ENCODE measurements at places on chromosomes 16 and 17.

- DNase-seq, result no peak
These were observed 3.2 kb upstream of the SLC47A2 start for GRCh38 chr17:19719355-19720209.

DNA sequence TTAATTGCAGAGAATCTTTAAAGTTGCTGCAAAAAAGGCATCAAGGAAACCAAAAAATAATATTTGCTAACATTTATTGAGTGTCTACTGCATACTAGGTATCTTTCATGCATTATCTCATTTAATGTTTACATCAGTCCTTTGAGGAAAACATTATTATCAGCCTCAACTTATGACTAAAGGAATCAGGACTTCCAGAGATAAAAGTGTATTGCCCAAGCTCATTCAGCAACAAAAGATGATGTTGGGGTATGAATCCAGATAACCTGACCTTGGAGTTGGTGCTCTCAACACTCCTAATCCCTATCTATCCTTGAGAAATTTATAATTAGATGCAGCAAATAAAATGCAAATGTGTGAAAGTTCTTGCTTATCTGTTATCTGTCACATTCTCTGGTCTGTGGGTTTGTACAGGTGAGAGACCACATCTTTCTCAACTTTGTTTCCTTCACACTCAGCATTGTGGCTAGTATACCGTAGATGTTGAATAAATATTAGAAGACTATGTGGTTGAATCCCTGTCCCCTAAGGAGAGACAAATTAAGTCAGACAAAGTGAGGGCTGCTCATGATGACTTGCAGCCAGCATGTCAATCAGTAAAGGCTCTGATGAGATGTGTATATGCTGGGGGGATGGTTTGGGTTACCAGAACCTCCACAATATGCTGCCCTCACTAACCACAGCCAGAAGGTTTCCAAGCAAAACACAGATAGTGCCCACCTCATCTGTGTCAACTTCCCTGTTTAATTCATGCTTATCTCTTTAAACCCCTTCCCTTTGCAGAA is 82.6 kb downstream of the NOG start:
- no peak for DNase-seq

DNA sequence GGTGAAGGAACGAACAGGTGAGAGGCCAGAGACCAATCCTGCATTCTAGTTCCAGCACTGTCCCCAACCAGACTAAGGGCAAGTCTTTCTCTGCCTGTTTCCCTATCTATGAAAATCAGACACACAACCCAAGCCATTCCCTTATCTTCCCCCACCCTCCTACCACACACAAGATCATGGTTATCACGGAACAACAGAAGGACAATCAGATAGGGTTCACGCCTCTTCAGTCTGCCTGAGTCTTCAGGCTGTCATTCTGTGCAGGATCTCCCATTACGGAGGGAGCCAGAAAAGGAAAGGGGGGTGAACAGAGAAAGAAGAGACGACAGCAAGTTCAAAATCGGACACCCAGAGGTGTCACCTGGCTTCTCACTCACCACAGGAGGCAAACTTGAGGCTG is 11.1 kb downstream of the TLE7 start:
- no peak for DNase-seq

DNA sequence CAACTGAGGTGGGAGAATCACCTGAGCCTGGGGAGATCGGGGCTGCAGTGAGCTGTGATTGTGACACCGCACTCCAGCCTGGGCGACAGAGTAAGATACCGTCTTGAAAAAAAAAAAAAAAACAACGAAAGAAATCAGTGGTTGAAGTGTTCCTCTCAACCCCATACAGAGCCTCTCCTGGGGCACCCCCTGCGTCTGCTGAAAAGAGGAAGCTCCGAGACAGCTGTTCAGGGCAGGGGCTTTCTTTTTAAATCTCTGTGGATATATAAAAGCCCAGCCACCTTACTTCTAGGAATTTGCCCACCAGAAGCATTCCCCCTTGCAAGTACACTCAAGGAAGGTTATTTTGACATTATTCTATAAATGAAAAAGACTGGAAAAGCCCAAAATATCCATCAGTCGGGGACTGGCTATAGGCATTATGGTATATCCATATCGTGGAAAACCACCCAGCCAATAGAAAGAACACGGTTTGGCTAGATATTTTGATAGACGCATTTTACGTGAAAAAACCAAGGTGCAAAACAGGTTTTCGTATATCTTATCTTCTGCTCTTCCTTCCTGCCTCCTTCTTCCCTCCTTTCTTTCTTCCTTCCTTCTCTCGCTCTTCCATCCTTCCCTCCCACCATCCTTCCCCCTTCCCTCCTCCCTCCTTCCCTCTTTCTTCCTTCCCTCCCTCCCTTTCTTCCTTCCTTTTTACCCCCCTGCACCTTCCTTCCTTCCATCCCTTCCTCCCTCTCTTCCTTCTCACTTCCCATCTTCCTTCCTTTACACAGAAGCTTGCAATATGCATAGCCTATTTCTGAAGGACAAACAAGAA is 9.2 kb upstream of the CCL22 start:
- DNase-seq, result no peak

DNA sequence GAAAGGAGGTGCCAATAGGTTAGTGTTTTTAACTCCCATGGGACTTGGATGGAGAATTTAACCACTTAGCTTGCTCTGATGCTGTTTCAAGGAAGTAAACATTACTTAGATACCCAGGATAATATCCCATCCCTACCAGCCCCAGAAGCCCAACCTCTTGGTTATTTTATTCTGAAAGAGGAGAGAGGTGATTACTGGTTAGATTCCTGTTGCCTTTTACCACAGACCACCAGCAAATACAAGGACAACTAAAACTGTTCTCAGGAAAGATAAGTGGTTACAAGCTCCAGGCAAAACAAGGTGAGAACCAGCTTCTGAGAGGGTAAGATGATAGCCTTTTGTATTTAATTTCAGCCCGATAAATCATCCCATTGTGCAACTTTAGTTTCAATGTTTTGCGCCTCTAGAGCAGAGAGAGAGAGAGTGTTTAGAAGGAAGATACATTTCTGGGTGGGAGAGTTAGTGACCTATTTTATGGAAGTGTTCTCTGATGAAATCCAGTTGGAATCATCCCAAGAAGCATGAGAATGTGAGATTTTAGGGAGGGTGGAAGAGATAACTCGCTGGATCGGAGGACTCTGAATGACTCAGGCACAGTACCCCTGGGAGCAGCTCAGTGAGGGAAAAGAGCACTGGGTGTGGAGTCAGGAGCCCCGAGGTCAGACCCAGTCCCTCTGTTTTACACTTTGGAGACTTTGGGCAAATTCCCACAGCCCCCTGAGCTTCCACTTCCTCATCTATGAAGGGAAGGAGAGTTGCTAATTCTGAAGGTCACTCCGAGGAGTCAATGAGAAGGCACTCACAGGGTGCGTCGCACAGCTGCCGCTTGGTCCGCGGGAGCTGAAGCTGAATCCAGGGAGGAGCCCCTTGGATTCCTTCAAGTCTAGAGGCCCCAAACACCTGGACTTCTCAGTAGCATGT is 12.1 kb downstream of the GLP2R start:
- no peak for DNase-seq

DNA sequence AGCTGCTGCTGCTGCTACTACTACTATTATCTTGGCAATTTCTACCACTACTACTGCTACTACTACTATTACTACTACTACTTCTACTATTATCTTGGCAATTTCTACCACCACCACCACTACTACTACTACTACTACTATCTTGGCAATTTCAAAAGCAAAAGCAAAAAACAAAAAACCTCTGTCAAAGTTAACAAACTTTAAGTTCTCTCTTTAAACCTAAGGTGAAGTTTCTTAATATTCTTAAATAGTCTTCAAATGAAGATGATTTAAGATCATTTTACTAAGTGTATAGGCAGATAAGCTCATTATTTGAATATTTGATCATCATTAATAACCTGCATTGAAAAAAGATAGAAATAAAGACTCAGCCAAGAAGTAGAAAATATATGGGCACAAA is 118.5 kb downstream of the BRIP1 start:
- DNase-seq, result no peak

- peak; percentile 65 for DNase-seq
These were observed 60.3 kb upstream of the CIBAR2 start for GRCh38 chr16:85172455-85173145.

DNA sequence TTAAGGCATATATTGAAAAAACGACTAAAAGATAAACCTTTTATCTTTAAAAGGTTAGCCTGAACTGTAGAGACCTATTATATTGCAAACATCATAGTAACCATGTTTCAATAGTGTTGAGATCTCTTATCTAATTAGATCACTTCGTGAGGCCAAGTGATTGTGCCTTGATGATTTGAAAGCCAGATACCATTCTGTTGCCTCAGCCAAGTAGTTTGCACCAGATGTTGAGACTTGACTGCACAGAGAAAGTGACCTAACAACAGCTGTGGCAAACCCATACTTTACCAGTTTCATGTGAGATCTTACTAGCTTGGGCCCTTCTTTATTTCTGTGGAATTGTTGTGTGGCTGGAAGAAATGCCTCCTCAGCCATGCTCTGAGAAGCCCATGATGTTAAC is 717.3 kb downstream of the KCNJ2 start:
- DNase-seq, result no peak

DNA sequence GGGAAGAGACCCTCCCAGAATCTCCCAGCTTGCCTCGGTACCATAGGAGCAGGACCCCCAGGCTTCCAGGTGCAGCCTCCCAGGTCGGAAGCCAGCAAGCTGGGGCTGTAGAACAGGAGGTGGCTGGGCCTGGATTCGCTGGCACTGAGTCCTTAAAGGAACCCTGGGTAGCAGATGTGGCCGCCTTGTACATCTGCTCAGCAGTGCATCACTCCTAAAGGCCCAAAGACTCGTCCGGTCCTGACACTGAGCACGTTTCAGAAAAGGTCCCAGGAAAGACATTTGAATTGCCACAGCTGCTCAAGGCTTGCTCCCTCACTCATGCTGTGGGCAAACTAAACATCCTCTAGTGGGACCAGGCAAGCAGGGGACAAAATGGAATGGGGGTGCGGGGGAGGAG is 172.8 kb downstream of the RAB11FIP4 start:
- DNase-seq, result no peak

DNA sequence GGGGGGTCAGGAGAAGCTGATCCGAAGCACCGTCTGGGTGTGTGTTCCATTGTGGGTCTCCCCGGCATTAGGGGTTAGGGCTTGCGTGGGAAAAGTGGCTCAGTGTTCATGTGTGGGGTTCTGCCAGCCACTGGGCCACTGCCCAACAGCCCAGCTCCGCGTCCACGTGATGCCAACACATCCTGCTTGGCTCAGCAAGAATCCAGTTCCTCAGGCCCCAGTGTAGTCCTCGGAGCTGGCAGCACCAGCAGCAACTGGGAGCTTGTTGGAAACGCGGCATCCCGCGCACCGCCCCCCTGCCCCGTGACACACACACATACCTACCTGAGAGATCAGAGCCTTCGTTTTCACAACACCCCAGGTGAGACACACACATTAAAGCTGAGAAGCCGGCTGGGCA is 18.9 kb downstream of the LGALS9 start:
- DNase-seq, result no peak

DNA sequence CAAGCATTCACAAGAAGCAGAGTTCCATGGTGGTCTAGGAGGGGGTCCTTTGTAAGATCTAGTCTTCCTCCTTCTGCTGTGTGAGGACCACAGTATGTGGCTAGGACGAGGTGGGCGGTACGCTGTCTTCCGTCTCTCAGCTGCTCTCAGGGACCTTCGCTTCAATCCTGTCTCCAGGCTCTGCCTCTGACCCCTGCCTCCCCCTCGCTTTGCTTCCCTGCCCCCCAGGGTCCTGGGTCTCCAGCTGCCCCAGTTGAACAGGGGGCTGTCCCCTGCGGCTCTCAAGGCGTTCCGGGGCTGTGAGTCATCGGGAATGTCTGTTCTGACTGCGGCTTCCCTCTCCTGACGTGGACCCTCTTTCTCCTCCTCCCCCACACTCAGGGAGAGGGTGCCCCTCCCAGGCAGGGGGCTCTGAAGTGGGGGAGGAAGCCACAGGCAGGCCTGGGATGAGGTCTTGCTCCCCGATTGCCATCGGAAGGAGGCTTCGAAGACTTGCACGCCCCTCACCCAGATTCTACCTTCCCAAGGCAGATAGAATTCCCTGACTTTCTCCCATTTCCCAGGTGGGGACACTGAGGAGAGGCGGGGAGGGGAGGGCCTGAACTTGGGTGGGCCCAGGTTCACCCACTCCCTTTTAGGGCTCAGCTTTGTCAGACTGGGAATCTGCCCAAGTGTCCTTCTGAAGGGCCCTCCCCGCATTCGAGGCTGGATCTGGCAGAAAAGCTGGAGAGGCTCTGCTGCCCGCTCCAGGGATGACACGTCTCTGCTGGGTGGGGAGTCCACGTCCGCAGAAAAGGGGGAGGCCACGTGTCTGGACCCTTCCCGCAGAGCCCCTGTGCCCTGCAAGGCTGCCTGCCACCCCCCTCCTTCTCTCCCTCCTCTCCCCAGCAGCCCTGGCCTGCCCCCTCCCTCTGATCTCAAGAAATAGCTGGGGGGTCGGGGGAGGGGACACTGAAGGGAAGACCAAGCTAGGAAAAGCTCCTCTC is 9.1 kb upstream of the COL1A1 start:
- no peak for DNase-seq

DNA sequence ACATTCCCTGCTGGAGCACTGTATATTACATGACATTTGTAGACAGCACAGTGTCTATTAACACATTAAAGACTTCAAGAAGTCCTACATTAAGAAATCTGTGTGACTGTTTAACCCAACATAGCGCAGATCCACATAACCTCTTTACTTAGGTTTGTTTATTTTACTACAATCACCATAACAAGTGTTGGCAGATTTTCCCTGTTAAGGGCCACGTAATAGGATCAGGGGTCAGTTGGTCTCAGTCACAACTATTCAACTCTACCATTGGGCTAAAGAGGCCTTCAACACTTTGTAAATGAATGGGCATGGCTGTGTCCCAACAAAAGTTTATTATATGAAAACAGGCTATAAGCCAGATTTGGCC is 51.3 kb upstream of the ADORA2B start:
- DNase-seq, result no peak

Measured in HCT116 (cell line).